ENCODE measurements at places on chromosomes 5 and 9.

GRCh38 chr5:121688781-121689180, 162.9 kb upstream of the FTMT start:
- DNase-seq: no peak

GRCh38 chr5:136279314-136279713, 86.0 kb downstream of the TRPC7 start:
- DNase-seq: no peak

DNA sequence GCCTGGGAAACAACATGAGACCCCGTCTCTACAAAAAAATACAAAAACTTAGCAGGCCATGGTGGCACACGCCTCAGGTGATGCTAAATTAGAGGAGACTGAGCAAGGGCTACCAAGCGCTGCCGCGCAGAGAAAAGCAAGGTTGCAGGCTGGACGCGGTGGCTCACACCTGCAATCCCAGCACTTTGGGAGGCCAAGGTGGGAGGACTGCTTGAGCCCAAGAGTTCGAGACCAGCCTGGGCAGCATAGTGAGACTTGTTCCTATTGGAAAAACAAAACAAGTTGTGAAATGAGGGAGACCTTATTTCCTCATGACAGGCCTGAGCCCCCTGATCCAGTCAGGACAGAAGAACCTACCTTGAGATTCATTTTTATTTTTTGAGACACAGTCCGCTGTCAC, 11.5 kb downstream of the RNF44 start:
- DNase-seq: no peak

GRCh38 chr5:61949054-61949678, 356.8 kb upstream of the KIF2A start:
- DNase-seq: no peak
